ENCODE measurements at places on chromosomes 5 and 9. TPM values are rescaled to one million over a fixed set of nuclear protein-coding genes. Genes with fewer than 3 reads are reported as not detected.

CXXC5 gene
- polyA plus RNA-seq = 22.2 TPM

CD274 gene
- 1.1 TPM for polyA plus RNA-seq

FAM120A gene
- polyA plus RNA-seq = 42.2 TPM

PCBD2 gene
- polyA plus RNA-seq = 7.9 TPM

PCDHA13 gene
- not detected for polyA plus RNA-seq

ZNF354C gene
- polyA plus RNA-seq = 1.2 TPM

FOXD4 gene
- 0.50 TPM for polyA plus RNA-seq

TMEFF1 gene
- not detected for polyA plus RNA-seq

DNA sequence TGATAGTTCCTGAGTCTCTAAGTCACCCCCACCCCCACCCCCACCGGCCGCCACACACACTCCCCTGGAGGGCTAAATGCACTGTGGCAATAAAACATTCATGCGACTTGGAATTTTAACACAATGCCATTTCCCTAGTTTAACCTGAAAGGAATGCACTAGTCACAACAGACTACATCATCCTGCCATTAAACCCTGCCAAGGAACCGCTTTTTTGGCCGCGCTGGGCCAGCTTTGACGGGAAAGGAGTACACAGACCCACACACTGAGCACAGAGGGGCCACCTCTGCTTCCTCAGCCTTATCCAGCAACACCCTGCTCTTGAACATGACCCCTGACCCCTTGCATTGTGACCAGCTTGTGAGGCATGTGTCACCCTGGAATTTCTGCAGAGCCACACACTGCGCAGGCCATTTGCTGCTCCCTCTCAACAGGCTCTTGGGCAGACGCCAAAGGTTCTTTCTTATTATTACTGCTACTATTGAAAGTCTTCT, 165.3 kb downstream of the BNC2 start:
- DNase-seq = peak; percentile 34

DNA sequence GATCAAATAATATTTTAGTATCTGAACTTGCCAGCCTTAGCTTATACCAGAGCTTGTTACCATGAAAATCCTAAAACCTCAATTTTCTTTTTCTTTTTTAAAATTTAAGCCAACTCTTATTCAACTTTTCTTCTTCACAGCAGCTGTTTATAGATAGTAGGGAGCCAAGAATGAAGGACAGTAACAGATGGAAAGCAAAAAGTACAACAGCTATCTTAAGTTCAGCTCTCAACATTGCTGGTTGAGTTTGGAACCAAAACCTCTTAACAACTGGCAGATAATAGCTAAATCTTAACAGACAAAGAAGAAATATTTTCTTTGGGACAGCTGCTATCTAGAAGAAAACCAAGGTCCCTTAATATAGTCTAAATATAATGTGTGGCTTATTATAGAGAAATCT, 74.7 kb downstream of the PJA2 start:
- peak; percentile 25 for DNase-seq

- no peak for DNase-seq
Measured at GRCh38 chr9:91376239-91376638, 14.5 kb upstream of the AUH start.

- no peak for DNase-seq
Measured at GRCh38 chr9:4148751-4149150, 151.1 kb downstream of the GLIS3 start.

DNA sequence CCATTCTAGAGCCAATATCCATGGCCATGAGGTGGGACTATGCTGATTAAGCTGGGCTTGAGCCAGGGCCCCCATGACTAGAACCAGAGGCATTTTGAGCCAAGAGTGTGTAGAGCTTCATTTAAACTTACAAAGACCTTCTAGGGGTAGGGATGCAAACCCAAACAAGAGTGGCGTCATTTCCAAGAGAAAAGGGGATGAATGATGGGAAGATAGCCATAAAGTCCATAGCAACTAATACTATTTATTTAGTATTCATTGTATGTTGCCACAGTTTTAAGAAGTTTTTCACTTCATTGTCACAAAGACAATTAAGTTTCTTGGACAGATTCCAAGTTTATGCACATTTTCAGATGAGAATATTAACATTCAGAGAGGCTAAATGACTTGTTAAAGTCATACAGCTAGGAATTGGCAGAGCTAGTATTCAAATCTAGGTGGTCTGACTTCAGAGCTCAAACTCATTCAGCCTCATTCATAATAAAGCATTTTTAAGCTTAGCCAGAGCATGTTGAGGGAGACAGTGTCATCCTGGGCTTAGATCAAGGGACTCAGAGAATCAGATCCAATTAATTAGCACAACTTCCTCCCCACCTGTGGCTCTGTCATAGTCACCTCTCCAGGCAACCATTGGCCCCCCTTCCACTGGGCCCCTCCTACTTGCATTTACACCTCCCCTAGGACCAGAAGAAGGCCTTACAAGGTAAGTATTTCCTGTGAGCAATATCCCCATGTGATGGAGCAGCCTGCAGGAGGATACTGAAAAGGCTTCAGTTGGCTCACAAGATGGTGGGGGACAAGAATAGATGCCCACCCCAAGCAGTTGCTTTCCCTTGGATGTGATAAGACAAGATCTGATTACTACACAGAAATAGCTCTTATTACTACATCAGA, 95.0 kb upstream of the PCSK1 start:
- DNase-seq = no peak

DNA sequence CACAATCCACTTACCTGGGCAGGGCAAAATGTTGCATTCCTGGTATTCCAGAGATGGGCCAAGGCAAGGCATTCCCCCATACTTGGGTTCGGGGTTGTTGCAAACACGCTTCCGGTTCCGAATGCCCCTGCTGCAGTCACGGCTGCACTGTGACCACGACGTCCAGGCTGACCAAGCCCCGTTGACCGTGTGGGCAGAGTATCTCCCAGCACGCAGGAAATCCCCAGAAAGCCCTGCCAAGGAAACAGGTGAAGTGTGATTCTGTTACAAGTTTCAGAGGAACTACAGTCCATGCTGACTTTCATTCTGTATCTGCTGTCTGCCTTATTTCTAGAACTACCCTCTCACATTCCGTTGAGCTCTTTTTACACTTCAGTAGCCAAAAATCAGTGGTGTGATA, 483.0 kb downstream of the SEMA5A start:
- DNase-seq = no peak

DNA sequence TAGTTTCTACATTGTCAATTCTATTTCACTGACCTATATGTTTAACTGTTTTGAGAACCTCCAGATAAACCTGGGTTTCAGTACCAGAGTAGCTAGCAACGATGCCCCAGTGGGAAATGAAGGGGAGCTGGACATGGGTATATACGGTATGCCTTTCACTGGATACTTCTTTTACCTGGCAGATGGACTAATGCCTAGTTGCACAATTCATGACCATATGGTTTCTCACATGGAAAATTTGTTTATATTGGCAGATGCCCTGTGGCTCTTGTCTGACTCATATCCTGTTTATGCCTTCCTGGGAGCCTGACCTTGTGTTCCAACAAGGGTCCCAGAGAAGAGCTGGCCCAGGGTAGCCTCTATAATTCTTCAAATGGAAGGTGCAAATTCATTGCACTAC, 144.1 kb downstream of the MAT2B start:
- DNase-seq = no peak

DNA sequence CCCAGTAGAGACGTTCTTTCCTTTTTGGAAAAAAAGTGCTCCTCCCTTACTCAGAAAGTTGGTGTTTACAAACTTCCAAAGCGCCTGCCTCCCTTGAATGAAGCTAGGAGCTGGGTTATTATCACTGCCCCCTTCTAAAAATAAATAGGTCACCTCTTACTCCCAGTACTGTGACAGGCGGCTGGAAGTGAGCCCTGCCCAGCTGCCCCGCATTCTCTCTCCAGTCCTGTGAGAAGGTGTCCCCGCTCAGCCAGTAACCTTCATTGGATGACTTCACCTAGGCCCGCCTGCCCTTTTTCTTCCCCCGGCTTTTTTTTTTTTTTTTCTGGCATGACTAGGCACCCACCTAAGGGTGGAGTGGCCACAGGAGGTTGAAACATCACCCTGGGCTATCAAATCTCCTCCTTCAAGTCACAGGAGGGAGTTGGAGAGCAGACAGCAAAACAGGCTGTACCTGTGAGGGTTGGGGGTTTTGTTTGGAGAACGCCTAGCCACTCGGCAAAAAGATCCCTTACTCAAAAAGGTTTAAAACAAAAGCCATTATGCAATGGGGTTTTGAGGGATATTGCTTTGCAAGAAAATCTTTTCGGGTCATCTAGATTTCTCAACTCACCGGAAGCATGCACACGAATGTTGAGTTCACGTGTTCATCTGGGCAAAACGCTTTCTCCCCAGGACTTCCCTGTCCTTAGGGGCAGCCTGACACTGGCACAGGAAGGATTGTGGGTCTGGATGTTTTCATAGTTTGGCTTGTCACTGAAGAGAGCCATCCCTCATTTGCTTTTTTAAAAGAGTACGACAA, 43.3 kb upstream of the ZNF622 start:
- DNase-seq = peak; percentile 81

GRCh38 chr5:137902408-137903133, 13.3 kb downstream of the PKD2L2 start:
- DNase-seq = no peak

DNA sequence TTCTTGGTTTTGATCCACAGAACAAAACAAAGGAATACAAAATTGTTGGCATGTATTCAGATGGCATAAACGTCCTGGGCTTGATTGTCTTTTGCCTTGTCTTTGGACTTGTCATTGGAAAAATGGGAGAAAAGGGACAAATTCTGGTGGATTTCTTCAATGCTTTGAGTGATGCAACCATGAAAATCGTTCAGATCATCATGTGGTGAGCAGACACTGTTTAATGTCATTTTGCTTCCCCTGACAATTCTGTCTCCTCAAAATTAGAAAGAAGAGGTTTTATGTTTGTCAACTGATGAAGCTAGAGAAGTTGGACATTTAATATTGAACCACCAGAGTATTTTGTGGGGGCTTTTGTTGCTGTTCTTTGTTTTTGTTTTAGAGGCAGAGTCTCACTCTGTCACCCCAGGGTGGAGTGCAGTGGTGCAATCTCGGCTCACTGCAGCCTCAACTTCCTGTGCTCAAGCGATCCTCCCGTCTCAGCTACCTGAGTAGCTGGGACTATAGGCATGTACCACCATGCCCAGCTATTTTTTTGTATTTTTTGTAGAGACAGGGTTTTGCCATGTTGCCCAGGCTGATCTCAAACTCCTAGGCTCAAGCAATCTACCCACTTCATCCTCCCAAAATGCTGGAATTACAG, 82.0 kb downstream of the SLC1A1 start:
- DNase-seq = no peak

DNA sequence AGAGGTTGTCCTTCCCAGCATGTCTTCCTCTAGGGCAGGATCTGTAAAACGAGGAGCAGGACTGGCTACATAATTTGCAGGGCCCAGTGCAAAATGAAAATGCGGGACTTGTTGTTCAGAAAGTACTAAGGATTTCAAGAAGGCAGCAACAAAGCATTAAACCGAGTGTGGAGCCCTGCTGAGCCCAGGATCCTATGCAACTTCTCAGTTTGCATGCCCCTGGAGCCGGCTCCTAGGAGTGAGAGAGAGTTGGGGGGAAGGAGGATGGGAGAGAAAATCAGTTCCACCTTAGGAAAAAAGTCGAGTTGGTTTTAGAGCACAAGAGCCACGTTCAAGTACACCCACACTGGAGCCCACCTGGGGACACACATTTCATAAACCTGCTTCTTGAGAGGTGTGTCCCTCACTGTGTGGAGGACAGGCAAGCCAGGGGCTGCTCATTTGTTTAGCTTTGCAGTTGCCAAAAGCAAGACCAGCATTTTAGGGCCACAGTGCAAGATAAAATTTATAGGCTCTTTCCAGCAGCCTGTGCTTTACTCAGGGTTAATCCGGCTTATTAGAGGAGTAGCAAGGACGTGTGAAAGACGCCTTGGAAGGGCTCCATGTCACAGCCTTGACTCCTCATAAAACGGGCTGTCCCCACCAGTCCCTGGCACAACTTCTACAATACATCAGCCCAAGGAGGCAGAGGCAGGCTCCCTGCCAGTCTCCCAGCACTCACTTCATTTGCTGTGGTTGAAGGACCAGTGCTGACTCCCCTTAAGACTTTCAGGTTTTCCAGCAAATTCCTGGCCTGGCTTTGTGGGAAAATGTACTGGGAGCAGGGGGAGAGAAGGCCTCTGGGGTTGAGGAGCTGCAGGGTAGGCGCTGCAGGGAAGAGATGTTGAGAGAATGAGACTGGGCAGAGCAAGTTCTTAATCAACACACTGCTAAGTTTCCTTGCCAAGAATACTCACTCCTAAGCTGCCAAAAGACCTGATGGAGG, 159.7 kb upstream of the SEMA6A start:
- DNase-seq = peak; percentile 42

GRCh38 chr5:91345461-91345860, 37.7 kb downstream of the ARRDC3 start:
- peak; percentile 24 for DNase-seq

- no peak for DNase-seq
Measured at GRCh38 chr9:98494852-98495251, 213.9 kb downstream of the GABBR2 start.

- no peak for DNase-seq
Measured at GRCh38 chr9:133670466-133670865, 34.3 kb downstream of the DBH start.

DNA sequence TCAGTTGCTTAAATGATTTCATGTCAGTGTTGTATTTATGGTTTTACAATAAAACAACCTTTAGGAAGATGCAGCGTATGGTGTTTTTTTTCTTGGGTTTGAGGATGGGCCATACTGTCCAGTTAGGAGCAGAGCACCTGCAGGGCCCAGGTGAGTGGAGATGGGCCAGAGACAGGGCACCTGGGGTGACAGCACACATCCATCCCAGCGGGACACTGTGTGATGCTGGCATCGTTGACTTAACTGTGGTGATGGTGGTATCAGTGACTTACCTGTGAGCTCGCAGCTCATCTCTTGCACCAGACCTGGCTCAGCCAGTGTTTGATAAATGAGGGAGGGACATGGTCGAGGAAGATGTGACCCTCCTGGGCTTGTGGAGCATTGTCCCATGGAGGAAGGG, 21.6 kb downstream of the AMBP start:
- no peak for DNase-seq

DNA sequence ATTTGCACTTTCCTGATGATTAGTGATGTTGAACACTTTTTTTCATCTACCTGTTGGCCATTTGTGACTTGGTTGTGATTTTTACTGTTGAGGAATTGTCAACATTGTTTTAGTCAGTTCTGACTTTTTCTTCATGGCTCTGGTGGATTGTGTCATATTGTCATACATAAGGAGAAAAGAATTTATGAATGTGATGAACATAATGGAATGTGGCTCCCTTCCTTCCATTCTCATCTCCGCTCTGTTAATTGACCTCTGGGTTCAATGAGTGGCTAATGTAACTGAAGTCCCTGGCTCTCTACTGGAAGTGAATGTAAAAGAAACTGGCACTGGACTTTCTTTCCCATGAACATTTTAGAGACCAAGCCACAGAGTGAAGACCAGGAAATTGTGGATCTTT, 49.2 kb downstream of the KIAA1958 start:
- no peak for DNase-seq

GRCh38 chr9:80538976-80539375, 967.2 kb downstream of the TLE4 start:
- no peak for DNase-seq

GRCh38 chr9:127525401-127526188, 74.3 kb downstream of the LRSAM1 start:
- DNase-seq = no peak

GRCh38 chr9:27088981-27089380, 20.0 kb upstream of the TEK start:
- no peak for DNase-seq

- DNase-seq = no peak
Measured at GRCh38 chr5:130126746-130127145, 222.5 kb downstream of the CHSY3 start.
